Fibroblast of lung (primary cell): ENCODE measurements at places on chromosomes 16 and 17. TPM values are rescaled to one million over a fixed set of nuclear protein-coding genes. Genes with fewer than 3 reads are reported as not detected.

C17orf107 gene
- total RNA-seq, result 1.8 and 2.3 TPM in 2 replicates

CEP295NL gene
- total RNA-seq, result 2.3 and 2.8 TPM in 2 replicates

CPPED1 gene
- total RNA-seq, result 5.6 and 7.4 TPM in 2 replicates

PMP22 gene
- total RNA-seq, result 74.0 and 99.1 TPM in 2 replicates

ADGRG3 gene
- not detected in 2 replicates for total RNA-seq

CCL4L2 gene
- total RNA-seq, result not detected in 2 replicates

HSDL1 gene
- total RNA-seq, result 21.8 and 24.8 TPM in 2 replicates

FBXW10 gene
- under 0.01 and 0.17 TPM in 2 replicates for total RNA-seq

SCARF1 gene
- 0.77 and 0.99 TPM in 2 replicates for total RNA-seq

PRAC1 gene
- not detected in 2 replicates for total RNA-seq

RCVRN gene
- total RNA-seq, result not detected in 2 replicates

MYOCD gene
- 0.17 and 0.26 TPM in 2 replicates for total RNA-seq

TBC1D3 gene
- total RNA-seq, result not detected in 2 replicates
